ENCODE measurements at places on chromosomes 11 and 22.
A peak's percentile ranks its signal among the peaks of the same experiment; 100 is the strongest.

- no peak for DNase-seq
Observed at GRCh38 chr11:116310226-116310625, 462.6 kb downstream of the BUD13 start.

GRCh38 chr11:66268952-66269905, 790 bp downstream of the RAB1B start:
- DNase-seq: peak; percentile 47

DNA sequence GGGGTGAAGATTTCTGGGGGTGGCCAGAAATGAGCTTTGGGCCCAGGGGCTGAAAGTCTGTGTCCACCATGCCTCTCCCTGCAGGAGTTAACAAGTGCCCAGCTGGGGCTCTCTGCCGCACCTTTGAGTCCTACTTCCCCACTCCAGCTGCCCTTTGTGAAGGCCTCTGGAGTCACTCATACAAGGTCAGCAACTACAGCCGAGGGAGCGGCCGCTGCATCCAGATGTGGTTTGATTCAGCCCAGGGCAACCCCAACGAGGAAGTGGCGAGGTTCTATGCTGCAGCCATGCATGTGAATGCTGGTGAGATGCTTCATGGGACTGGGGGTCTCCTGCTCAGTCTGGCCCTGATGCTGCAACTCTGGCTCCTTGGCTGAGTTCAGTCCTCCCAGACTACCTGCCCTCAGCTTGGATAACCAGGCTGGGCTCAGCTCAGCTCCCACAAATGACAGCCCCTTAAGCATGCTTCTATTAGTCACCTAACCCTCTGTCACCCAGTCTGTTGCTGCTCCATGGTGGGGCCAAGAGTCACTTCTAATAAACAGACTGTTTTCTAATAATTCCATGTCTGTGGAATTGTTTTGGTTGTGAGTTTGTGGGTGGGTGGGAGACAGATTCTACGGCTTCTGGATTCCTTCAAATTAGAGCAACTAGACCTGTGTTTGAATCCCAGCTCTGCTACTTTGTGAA, 3.0 kb upstream of the INPPL1 start:
- DNase-seq: no peak

GRCh38 chr11:64313491-64314145, 3.7 kb downstream of the TRMT112 start:
- no peak for DNase-seq

GRCh38 chr11:74102321-74102720, 68.5 kb downstream of the C2CD3 start:
- DNase-seq: no peak

- peak; percentile 95 for DNase-seq
Observed at GRCh38 chr11:111308140-111308539, 9.8 kb downstream of the POU2AF3 start.

DNA sequence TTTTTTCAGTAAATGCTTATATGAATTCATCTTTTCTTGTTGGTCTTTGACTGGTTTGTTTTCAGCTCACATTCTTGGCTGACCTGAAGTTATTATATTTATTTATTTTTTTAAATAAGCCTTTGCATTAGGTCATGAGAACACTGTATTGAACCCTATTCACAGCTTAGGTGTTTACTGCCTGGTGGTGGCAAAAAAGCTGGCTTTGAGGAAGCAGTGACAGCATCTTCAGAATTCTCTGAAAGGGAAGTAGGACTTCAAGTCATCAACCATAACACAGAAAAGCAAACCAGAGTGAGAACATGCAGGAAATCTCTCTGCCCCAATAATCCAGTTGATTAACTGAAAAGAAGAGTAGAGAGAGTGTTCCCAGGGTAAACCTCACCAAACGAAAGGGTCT, 30.3 kb upstream of the MMP13 start:
- no peak for DNase-seq

DNA sequence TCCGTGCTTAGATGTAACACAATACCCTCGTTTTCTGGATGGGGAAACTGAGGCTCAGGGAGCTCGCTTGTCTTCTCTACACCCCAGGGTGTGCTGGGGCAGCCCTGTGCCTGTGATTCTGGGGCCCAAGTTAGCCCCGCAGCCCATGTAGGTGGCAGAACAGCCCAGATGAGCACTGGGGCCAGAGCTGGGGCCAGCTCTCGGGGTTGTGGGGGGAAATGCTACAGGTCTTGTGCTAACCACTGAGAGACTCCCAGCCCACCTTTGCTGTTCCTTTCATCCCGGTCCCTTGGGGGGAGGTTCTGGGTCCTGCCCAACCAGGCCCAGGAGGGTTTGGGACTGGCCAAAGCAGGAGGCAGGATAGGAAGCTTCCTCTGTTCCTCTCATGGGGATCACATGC, 13.5 kb downstream of the MYEOV start:
- no peak for DNase-seq

DNA sequence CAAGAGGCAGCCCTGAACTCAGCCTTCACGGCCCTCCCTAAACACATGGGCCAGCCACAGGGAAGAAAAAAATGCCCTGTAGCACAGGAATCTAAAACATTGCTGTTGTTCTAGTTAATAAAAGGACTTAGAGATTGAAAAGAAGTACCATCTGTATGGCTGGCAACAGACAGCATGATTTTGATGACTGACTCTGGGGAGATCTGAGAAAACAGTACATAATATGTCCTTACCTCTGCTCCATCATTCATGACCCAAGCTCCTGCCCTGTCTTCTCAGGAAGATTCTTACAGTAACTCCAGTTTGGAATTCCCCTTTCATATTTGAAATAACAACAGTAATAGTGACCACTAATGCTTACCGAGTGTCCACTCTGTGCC, 244.2 kb downstream of the ETS1 start:
- no peak for DNase-seq

DNA sequence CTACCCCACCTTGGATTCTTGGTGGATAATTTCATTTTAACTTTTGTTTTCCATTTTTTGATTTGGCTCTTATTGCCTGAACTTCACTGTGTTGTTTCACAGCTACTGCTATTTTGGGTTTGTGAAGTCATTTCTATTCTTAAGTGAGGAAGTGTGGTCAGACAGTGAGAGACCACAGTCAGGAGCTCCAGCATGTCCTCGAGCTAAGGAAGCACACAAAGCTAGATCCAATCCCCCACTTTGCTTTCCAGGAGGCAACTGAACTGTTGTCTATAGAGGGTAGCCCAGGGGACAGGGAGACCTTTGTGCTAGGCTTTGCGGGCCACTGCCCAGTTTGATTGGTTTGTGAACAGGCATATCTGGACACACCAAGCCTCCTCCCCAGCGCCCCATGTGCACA, 251.8 kb upstream of the KIRREL3 start:
- DNase-seq: no peak

DNA sequence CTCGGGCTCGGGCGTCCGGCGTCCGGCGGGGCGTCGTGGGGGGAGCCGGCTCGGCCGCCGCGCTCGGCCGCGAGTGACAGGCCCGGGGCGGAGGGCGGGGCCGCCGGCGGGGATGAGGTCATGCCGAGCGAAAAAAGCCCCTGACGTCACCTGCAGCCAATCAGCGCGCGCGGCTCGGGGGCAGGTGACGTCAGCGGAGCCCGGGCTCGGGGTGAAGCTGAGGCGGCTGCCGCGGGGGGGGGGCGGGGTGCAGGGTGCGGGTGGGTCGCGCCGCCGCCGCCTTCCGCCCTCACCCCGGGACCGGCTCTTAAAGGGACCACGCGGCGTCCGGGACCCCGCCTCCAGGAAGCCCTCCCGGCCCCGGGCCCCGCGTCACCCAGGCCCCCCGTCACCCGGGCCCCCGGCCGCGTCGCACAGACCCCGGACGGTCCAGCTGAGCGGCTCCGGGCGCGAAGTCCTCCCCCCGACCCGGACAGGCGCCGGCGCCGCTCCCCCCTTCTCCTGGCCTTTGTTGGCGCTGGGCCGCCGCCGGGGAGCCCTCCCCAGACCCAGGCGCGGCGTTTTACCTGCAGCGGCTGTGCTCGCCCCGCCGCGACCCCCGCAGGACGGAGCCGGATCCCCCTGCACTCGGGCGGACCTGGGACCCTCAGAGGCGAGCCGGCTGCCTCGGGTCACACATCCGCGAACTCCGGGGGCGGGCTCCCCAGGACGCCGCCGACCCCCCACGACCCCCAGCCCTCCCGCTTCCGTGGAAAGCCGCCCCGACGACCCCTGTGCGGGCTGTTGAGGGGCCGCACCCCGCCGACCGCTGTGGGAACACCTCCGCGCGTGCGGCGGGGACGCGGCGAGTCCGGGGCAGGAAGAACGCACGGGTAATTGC, at the start of gene DUSP8:
Gene DUSP8, minus strand, starts transcription at position 75 of the 880 bp plus-strand sequence. CDS start 6,445 bp downstream, outside the sequence.
- peak; percentile 58 for DNase-seq

- DNase-seq: no peak
Observed at GRCh38 chr11:34490304-34490703, 23.3 kb downstream of the ELF5 start.

DNA sequence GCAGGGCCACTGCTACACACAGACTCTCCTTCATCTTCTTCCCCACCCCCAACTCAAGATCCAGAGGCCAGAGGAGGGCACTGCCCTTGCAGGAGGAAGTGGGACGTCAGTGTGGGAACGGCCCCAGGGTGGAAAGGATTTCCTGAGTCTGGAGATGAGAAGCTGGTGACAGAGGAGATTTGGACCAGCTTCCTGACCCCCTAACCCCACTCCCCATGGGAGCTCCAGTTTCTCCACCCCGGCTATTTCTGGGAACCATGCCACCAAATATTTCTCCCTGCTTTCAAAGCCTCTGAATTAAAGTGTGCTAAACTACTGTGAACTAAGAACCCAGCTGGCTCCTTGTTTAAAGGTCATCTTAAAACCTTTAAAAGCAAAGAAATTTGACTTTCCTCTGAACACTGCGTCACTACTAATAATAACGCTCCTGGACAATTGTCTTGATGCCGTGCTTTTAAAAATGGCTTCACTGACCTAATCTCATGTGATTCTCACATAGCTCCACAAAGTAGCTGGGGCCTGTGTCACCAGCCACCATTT, 46.6 kb downstream of the CWC15 start:
- no peak for DNase-seq

DNA sequence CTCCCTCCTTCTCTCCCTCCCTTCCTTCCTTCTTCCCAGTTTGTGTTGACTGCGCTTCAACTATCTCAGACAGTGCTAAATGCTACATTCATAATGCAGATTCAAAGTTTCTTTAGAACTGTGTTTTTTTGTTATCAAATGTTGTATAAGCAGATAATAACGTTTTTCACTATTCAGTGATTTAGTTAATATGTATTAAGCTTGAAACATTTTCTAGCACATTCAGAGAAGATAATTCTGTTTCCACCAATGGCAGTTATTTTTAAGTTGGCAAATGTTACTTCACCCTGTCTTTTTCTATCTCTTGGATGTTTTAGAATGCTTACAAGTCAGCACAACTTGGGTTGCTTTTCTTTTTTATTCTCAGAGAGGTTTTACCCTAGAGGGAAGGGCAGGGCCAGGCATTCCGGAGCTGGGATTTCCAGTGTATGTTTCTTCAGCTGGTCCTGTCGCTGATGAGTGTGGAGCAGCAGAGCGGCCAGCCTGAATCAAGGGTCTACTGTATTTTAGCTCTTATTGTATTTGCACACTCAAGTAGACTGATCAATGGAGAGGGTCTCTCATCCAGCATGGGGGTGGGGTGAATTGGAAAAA, 162.3 kb upstream of the ARHGAP20 start:
- no peak for DNase-seq

DNA sequence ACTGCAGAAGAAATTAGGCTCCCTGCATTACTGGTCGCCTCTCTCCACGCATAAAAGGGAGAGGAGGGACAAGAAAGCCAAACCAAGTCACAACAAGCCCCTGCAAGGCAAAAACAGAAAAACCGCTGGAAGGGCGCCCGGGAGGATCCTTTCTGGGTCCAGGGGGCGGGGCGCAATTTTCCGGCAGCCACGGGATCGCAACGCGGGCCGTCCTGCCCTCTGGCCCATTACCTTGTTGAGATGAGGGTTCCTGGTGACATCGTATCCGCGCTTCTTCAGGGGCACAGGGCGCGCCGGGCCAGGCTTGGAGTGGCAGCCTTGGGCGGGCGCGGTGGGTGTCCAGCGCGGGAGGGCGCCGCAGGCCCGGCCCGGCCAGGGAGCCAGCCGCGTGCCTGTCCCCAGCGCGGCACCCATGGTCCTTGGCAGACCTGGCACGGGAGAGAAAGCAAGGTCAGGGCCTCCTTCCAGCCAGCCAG, 847 bp downstream of the ME3 start:
- peak; percentile 80 for DNase-seq

- DNase-seq: peak; percentile 75
Observed at GRCh38 chr11:64185175-64185692, 737 bp upstream of the STIP1 start.

DNA sequence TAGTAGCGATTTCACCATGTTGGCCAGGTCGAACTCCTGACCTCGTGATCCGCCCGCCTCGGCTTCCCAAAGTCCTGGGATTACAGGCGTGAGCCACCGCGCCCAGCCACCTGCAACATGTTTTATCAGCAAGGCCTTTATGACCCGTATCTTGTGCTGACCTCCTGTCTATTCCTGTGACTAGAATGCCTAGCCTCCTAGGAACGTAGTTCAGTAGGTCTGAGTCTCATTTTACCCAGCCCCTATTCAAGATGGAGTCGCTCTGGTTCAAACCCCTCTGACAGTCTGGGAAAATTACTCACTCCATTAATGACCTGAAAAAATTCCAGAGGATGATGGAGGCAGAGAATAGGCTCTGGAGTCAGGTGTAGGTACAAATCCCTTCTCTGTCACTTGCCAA, 30.0 kb upstream of the CXCR5 start:
- DNase-seq: no peak

DNA sequence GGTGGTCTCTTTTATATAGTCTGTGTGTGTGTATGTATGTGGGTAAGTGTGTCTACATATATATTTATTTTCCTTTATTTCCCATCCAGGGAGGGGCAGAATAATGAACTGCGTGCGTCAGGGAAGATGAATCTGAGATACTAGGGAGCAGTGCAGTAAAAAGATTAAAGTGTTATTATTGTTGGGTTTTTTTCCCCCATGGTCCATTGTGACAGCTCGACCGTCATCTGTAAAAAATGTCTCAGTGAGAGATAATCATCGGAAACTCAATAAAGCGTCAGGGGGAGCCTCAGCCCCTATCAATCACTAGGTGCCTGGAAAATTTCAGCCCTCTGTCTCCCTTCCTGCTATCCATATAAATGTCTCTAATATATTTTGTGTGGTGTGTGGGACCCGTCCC, 64.6 kb downstream of the CLPB start:
- DNase-seq: no peak

DNA sequence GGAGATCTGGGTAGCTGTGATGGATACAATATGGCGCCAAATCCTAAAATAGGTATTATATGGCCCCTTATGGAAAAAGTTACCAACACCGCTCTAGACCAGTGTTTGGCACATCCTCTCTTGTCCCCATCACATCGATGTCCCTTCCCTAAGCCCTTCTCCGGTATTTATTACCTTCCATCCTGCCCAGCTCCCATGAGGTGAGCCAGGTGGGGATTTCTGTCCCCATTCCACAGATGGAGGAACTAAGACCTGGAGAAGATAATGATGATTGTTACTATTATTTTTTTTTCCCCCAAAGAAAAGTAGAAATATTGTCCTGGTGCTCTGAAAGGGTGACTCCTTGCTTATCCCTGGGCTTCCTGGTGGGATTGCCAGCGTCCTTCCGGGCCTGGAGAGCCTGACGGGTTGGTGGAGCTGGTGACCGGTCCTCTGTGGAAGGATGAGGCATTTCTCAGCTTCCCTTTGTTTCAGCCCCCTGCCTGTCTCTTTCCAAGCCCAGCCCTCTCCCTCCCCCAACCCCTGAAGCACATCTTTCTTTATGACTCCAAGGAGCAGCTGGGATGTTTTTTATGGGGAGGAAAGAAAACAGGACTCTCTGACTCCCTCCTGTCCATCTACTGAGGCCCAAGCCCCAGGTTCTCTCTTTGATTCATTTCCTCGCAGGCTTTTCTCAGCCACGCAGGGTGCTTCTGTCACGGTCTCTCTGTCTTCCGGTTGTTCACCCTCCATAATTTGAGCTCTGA, 65.4 kb downstream of the TP53I11 start:
- DNase-seq: no peak

All from NCI-H1092 treated with DMSO at 0.1 percent for 48 hours (cell line).